Stimulated activated CD8-positive, alpha-beta memory T cell treated with anti-CD3 and anti-CD28 coated beads, Interleukin-4, amount 100 ng/mL, for 1 hour (primary cell): ENCODE measurements at places on chromosomes 16 and 17.

GRCh38 chr17:9905902-9906301, 831 bp upstream of the RCVRN start:
- no peak for DNase-seq

- peak; percentile 48 for DNase-seq
Measured at GRCh38 chr17:20121359-20122253, 112.4 kb downstream of the SPECC1 start.

GRCh38 chr17:78316115-78316866, 43.6 kb downstream of the SOCS3 start:
- DNase-seq = no peak

- DNase-seq = no peak
Measured at GRCh38 chr17:1577583-1578013, 15.0 kb upstream of the PITPNA start.
